ENCODE measurements at places on chromosomes 2 and 18.

DNA sequence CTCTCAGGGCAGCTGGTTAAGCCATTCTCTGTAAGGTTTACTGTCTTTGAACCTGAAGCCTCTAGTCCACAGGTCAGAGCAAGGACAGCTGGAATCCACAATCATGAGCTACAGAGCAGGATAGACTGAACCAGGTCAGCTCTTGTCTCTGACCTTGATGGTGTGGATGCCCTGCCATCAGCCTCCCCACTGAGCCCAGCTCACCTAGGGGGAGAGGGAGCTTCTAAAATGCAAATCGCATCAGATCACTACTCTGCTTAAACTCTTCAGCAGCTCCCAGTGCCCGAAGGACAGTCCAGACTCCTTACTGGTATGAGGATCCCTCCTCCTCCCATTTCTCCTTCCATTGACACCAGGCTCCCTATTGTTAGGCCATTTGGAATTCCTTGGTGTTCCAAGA lies 255.3 kb upstream of the CCDC68 start:
- no peak for DNase-seq

DNA sequence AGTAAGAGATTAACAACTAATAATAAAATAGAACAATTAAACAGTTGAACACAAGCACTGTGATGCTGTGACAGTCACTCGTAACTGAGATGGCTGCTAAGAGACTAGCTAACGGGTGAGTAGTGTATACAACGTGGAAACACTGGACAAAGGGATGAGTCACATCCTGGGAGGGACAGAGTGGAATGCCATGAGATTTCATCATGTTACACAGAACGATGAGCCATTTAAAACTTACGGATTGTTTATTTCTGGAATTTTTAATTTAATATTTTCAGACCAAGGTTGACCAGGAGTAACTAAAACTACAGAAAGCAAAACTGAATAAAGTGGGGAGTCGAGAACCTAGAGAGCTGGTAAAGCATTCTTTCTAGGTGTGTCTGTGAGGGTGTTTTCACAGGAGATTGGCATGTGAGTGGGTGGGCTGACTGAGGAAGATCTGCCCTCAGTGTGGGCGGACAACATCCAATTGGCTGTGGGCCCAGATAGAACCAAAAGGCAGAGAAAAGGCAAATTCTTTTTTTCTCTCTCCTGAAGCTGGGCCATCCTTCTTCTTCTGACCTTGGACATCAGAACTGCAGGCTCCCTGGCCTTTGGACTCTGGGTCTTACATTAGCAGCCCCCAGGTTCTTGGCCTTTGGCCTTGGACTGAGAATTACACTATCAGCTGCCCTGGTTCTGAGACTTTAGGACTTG lies 14.6 kb downstream of the TMSB10 start:
- DNase-seq, result no peak

GRCh38 chr18:8999872-9000271 lies 102.6 kb upstream of the NDUFV2 start:
- DNase-seq, result no peak

DNA sequence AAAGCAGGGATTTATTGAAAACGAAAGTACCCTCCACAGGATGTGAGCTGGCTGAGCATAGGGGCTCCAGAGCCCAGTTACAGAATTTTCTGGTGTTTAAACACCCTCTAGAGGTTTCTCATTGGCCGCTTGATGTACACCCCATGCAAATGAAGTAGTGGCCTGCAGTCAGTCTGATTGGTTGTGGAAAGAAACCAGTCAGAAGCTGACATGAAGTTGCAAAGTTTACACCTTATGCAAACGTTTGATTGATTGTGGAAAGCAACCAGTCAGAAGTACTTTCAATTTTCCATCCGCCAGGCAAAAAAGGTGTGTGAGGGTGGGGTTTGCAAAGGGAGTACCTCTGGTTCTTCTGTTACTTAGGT lies 62.3 kb downstream of the VWA3B start:
- no peak for DNase-seq

DNA sequence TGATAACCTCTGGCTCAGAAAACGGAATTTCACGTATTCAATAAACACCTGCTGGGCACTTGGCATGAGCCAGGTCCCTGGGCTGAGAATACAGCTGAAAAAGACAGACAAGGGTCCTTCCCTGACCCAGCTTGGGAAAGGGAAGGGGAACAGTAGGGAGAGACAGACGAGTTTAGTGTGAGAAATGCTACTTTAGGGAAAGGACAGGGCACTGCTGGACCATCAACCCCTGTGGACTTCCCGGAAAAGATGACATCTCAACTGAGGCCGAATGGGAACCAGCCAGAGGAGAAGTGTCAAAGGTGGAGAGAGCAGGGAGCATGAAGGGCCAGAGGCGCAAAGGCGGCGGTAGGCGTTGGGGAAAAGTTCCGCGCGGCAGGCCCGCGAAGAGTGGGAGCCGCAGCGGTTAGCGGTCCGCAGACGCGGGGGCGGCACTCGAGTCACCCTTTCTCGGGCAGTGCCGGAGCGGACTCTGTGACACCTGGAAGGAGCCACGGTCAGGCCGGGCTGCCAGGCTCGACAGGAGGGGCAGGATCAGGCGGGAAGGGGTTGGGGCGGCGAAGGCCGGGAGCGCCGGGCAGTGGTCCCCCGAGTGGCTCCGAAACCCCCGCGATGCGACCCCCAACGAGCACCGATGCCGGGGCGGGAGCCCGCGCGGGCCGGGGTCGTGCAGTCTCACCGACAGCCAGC lies 519 bp downstream of the TEX261 start:
- no peak for DNase-seq

GRCh38 chr2:206556357-206556949 lies 85.8 kb upstream of the FAM237A start:
- no peak for DNase-seq

DNA sequence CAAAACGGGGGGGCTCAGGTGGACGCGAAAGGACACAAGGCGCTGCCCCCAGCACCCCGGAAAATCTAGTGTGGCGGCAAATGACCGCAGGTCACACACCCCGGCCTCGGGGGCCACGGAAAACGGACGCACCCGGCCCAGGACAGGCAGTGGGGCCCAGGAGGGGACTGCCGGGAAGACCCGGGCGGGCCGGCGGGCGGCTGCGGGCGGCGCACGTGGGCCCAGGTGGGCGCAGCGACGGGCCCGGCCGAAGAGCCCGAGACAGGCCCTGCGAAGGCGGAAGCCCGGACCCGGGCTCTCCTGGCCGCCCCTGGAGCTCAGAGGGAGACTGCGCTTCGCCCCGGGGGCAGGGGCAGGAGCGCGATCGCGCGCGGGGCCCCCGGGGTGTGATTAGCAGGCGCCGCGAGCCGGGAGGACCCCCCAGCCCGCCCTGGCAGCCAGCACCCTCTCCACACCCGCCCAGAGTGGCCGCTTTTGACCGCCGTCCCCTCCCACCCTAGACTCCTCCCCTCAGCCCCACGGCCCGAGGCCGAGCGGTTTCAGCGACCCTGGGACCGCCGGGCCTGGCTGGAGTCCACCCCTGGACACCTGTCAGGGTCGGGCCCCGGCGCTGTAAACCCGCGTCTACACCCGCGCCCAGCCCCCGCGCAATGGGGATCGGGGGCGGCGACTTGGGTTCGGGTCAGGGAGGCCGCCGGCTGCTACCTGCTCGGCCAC lies 773 bp downstream of the MBP start:
- no peak for DNase-seq

- no peak for DNase-seq
Measured at GRCh38 chr2:230134496-230135129, 65.9 kb upstream of the SLC16A14 start.

DNA sequence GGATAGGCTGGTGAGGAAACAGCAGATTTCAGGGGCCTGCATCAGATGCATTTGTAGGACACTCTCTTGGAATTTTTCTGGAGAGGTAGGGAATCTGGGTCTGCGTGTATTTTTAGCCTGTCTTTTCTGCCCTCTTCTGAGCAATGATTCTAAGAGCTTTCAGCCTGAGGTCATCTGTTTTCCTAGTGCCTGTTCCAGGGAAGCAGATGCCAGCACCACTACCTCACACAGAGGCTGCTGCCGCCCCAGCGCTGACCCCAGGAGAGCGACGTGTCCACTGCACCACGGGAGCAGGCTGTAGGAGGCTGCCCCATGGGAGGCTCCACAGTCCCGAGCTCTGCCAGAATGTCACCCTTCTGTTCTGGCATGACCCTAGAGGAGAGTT lies 316.5 kb downstream of the CYP26B1 start:
- DNase-seq, result peak; percentile 18

GRCh38 chr2:222677981-222678380 lies 6.5 kb downstream of the MOGAT1 start:
- no peak for DNase-seq

- no peak for DNase-seq
Measured at GRCh38 chr2:163698857-163699256, 37.0 kb downstream of the FIGN start.

DNA sequence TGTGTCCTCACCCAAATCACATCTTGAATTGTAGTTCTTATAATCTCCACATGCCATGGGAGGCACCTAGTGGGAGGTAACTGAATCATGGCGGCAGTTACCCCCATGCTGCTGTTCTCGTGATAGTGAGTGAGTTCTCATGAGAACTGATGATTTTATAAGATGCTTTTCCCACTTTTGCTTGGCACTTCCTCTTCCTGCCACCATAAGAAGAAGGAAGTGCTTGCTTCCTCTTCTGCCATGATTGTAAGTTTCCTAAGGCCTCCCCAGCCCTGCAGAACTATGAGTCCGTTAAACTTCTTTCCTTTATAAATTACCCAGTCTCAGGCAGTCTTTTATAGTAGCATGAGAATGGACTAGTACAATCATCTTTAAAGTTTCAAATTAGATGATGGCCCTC lies 902.4 kb upstream of the PIK3C3 start:
- DNase-seq, result no peak

GRCh38 chr2:85839461-85839860 lies 49.3 kb downstream of the ST3GAL5 start:
- DNase-seq, result no peak

GRCh38 chr18:2990956-2991640 lies 21.8 kb downstream of the LPIN2 start:
- no peak for DNase-seq

DNA sequence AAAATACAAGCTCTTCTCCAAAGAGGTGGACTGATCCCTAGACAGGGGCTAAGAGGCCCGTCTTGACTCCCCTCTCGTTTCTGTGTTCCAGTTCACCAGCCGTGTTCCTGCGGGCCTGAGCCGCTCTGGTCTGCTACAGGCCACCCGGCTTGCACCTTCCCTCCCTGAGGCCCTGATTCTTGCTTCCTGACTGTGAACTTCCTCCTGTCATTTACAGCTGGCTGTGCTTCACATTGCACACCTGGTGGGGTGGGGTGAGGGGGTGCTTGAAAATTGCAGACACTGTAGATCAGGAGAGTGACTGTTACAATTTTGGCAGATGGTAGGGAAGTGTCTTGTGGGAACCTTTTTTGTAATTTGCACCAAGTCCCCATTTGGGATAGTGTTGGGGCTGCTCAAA lies 64.4 kb downstream of the TSN start:
- DNase-seq, result no peak

DNA sequence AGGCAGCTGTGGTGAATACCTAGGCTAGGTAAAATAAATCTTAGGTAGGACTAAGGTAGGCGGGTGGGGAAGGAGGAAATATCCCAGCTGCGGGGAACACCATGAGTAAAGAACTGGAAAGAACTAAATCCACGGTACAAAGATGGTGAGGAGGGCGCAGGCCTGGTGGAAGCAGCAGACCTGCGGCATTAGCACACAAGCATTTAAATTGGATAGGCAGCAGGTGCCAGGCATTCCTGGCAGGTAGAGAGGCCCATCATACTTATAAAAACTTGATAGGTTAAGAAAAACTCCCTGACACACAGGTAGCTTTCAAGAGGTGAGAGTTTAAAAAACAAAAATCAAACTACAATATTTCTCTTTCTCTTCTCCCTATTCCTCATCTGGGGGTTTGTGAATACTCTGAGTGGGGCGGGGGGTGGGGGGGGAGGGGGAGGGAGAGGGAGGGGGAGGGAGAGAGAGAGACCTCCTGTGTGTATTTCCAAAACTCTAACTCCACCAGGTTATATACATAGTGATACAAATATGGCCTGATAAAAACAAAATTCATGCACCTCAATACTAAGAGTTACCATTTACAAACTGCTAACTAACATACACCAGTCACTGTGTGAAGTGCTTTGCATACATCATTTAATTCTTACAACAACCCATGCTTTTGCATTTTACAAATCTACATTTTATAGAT lies 13.5 kb downstream of the AAK1 start:
- DNase-seq, result no peak

GRCh38 chr2:113183264-113183663 lies 9.5 kb downstream of the PSD4 start:
- DNase-seq, result no peak

GRCh38 chr18:32764611-32765244 lies 8.1 kb downstream of the KLHL14 start:
- DNase-seq, result no peak

DNA sequence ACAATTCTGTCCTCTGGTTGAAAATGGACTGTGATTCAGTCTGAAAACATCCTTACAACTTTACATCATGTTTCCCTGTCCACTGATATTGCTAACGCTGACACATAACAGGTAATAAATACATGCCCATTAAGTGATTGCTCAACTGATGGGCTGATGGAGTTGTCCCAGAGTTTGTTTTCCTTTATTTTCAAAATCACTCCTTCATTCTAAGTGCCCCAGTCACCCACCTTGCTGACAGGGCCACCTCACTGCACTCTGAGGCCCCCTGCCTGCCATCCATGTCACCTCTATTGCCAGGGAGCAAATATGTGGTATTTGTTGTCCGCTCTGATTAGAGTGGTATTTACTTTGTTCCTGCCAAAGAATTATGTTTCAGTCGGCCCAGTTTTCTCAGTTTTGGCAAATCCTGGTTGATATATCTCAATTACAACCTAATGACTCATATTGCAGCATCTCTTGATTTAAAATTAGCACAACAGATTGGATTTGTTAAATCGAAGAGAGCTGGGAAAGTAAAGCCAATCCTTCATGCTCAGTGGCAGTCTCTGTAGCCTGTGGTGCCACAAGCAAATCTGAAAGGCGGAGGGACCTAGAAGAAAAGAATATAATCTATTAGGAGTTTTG lies 105.1 kb downstream of the RDH14 start:
- DNase-seq, result no peak

All from cerebellar nuclear complex (tissue), 1 donor.